ENCODE measurements at places on chromosomes 16 and 17.

DNA sequence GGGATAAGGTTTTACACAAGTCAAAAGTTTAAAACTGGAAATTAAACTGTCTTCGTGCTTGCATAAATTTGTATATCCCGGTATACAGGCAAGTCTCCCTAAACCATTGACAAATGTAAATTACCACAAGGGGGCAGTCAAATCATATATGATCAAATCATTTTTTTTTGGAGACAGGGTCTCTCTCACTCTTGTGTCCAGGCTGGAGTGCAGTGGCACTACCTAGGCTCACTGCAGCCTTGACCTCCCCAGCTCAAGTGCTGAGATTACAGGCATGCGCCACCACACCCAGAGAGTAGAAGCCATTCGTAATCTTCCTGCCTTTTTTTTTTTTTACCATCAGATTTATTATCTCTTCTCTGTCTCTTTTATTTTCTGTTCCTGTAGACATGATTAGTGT is 18.5 kb downstream of the TOP2A start:
- DNase-seq: peak; percentile 9

GRCh38 chr17:10513299-10514067 is 4.9 kb downstream of the MYH1 start:
- DNase-seq: no peak

GRCh38 chr17:57363998-57364643 is 107.8 kb downstream of the MSI2 start:
- DNase-seq: no peak

GRCh38 chr16:55948230-55948629 is 73.1 kb upstream of the CES5A start:
- DNase-seq: no peak

DNA sequence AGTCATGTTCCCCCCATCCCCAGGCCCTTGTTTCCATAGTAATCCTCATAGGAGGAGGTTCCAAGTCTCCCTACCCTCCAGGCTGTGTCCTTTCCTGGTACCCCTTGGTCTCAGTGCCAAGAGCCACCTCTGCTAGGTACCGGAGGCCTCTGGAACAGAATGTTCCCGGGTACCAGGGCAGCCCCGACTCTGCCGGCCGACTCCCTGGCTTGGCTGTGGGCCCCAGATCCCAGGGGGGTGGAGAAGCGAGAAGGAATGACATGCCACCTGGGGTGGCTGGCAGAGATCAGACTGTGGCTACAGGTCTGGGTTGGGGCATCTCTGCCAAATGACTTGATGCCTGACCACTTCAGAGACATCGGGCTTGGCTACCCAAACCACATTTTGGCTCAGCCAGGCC is 3.6 kb downstream of the STAC2 start:
- no peak for DNase-seq

- DNase-seq: no peak
Observed at GRCh38 chr16:1678500-1679098, 520 bp downstream of the JPT2 start.

DNA sequence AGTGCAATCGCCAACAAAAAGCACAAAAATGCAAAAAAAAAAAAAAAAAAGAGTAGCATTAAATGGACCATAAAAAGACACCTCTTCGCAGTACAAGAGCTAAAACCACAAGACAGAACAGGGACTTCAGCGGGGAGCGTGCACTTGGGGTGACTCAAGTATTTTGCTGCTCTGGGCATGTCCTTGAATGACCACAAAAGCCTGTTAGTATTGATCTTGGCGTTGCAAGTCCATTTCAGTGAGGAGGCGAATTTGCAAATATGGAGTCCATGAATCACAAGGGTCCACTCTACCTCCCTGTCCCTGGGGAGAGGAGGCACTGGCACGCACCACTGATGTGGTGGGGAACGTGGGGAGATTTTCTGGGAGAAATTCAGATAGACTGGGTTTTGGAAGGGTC is 78.9 kb downstream of the CNGB1 start:
- no peak for DNase-seq

- no peak for DNase-seq
Observed at GRCh38 chr17:62681939-62682381, 54.5 kb downstream of the MRC2 start.

DNA sequence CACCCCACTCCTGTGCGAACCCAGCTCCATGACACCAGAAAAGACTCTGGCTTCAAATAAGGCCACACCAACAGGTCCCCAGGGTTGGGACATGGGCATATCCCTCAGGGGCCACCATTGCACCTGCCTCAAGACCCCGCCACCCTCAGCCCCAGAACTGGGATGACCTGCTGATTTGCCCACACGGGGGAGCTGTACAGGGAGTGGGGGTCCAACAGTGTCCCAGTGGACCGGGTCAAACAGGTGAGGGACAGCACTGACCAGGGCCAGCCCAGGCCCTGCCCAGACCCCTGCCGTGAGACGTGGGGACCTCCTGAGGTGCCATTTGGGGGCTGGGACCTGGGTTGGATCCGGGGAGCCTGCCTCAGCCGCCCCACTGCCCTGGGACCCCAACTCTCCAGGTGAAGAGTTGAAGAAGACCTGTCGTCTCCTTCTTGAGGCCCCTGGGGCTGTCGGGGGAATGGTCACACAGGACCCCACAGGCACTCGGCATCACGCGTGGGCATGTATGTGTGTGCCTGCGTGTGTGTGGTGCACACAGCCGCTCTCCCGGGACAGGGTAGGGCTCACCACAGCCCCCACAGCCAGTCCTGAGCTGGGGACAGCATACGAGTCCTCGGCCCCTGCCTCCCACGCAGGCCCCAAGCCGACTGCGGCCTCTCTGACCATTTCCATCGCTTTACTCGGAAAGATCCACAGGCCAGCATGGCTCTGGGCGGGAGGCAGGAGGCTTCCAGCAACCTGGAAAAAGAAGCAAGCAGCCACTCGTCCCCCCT is 34.2 kb upstream of the ZNF469 start:
- DNase-seq: no peak

GRCh38 chr16:1194665-1195392 is 30.2 kb downstream of the TPSG1 start:
- no peak for DNase-seq

DNA sequence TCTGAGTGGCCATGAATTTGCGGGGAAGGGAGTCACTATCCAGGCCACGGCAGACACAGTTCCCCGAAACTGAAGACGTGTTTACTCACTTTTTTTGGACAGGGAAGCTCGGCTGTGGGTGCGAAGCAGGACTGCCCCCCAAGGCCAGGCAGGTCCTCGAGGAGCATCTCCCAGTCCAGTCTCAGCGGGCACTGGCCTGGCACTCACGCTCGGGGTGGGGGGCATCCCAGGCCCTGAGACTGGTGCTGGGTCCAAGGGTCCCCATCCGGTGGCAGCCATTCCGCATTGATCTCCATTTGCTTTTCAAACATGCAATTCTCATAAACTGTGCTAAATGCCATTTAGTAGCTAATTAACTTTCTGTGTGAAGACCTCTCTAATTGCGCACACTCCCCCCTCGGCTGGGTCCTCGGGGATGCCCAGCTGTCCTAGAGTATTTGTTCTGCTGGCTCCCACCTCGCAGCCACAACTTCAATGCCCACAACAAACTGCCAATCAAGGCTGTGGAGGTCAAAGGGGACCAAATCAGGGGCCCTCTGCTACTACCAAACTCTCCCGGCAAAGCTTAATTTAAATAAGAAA is 50.2 kb downstream of the TBC1D16 start:
- no peak for DNase-seq

DNA sequence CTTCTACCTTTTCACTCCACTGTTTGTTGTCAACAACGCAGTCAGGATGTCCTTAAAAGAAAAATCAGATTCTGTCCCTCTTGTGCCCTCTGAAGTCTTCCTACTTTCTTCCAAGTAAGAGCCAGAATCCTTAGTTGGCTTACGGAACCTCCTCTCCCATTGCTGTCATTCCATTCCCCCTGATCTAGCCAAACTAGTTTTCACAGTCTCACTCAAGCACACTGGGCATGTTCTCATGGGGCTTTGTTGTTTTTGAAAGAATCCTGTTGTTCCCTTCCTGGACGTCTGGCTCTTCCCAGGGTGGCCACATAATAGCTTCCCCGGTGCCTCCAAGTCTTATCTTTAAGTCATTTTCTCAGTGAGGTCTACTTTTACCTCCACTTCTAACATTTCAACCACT is 158.6 kb upstream of the ELAC2 start:
- no peak for DNase-seq

GRCh38 chr16:57028086-57028485 is 38.7 kb downstream of the NLRC5 start:
- DNase-seq: no peak

GRCh38 chr17:67258821-67259468 is 13.9 kb upstream of the HELZ start:
- DNase-seq: no peak

DNA sequence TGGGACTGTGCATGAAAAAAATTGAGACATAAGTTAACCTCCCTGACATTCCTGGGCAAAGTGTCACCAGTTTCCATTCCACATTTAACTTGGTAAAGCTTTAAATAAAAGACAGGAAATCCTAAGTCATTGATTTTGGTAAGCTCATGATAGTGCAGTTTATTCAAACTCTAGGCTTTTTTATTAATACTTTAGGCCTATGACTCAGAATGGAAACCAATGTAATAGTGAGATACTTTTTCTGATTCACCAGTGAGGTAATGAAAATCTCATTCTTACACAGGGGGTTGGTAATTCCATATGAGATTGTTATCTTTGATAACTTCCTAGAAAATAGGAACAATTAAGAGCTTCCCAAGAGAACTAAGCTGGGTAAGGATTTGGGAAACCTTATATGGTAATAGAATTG is 91.1 kb downstream of the NLK start:
- DNase-seq: no peak

DNA sequence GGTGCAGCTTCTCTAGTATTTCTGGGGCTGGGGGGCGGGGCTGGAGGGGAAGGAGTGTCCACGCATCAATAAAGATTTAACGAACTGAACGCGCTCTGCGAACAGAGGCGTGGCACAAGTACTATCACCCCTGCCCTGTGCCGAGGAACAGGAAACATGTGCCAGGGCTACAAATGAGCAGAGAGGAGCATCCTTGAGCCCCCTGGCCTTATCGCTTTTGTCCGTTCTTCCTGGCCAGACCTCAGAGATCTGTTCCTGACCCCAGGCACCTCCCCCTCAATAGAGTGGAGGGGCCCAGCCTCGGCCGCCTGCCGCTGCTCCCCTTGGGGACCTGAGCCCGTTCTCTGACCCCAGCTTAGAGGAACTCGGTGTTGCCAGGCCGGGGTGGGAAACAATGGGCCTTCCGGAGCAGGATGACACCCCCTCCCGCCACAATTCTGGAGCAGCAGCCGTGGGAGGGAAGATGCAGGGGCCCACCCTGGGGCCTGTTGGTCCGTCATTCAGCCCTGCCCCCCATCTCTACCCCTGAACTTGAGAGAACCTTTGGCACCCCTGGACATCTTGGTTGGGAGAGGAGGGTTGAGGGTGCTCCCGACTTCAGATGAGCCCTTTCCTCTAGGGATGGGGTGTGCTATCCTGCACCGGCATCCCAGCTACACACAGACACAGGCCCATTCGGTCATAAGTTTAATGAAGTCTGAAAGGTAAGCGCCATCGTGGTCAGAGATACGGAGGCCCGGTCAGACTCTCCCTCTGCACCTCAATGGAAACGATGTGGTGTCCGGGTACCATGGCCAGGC is 1.1 kb downstream of the NAA38 start:
- peak; percentile 5 for DNase-seq

- DNase-seq: no peak
Observed at GRCh38 chr16:84884246-84884595, 64.4 kb downstream of the CRISPLD2 start.

DNA sequence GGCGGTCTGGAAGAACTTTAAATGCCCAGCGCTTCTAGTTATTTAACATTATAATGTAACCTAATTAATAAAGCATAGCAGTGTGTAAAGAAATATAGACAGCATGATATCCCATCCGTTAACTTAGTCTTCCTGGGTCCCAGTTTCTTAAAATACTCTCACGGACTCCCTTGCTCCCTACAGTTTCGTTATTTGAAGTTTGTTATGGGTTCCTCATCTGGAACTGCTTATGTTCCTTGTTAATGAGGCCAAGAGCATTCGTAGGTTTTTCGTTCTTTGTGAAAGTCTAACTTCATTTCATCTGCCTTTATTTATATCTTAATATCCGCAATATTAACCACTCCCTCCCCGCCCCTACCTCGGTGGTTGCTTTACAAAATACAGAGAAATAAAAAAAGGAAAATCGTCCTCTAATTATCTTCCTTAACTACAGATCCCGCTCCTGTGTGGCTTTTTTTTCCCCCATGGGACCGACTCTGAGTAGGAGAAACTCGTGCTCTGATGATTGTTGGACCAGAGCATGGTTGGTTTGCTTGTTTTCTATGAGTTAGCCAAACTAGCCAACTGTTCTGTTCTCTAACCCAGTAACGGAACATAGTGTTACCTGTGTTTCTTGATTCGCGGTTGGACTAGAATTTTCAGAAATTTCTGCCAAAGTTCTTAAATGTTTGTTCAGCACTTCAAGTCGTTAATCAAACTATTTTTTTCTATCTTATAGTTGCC is 863 bp downstream of the ADPRM start:
- DNase-seq: no peak

- DNase-seq: peak; percentile 94
Observed at GRCh38 chr16:11742536-11743307, at the start of gene TXNDC11. Gene TXNDC11 (minus strand): TSS chr16:11742857. CDS start chr16:11742730, 127 bp downstream.

DNA sequence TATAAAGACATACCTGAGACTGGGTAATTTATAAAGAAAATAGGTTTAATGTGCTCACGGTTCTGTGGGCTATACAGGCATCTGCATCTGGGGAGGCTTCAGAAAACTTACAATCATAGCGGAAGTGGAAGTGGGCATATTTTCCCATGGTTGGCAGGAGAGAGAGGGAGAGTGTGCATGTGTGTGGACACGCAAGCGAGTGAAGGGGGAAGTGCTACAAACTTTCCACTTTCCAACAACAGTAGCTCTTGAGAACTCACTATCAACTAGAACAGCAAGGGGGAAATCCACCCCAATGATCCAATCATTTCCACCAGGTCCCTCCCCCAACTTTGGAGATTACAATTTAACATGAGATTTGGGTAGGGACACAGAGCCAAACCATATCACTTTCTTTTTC is 11.1 kb downstream of the TAOK1 start:
- DNase-seq: no peak

- DNase-seq: no peak
Observed at GRCh38 chr17:21756856-21757619, 64.7 kb downstream of the KCNJ18 start.

DNA sequence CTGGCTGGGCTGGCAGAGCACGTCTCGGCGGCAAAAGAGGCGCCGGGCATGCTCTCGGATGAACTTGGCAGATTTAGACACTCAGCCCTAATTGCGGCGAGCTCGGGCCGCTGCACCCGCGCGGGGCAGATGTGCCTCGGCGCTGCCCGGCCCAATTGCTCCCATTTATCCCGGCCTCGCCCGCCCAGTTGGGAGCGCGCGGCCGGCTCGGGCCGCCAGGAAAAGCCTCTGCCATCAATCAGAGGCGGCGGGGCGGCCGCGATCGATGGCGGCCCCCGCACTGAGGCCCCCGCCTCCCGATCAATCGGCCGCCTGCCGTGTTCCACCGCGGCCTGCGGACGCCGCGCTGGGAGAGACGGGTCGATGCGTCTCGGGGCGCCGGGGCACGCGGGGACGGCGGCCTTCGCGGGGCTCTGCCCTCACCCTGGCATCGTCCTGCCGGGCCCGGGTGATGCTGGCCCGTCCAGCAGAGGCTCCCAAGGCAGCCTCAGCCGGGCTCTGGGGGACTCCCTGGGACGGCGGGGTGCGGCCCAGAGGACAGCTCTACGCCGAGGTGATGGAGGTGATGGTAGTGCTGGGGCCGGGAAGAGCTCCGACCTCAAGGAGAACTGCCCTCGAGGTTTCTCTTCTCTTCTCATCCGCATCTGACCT is 200.9 kb upstream of the N4BP1 start:
- DNase-seq: no peak

- no peak for DNase-seq
Observed at GRCh38 chr17:68384471-68384870, 72.8 kb downstream of the WIPI1 start.

Data from NCI-H526 treated with DMSO at 0.1 percent for 48 hours (cell line).